ENCODE measurements at places on chromosomes 13 and 19. TPM values are rescaled to one million over a fixed set of nuclear protein-coding genes. Genes with fewer than 3 reads are reported as not detected.

The RYR1 gene
- 0.48 TPM for total RNA-seq

The MEF2B gene
- 0.48 TPM for total RNA-seq

The CHST8 gene
- not detected for total RNA-seq

The ZNF543 gene
- 8.2 TPM for total RNA-seq

The LGALS13 gene
- not detected for total RNA-seq
